ENCODE measurements at places on chromosomes 3 and 15. TPM values are rescaled to one million over a fixed set of nuclear protein-coding genes. Genes with fewer than 3 reads are reported as not detected.

GRCh38 chr3:73225146-73225855 lies 163.8 kb downstream of the EBLN2 start:
- no peak for DNase-seq

Gene UACA
- 3.3 TPM for total RNA-seq

DNA sequence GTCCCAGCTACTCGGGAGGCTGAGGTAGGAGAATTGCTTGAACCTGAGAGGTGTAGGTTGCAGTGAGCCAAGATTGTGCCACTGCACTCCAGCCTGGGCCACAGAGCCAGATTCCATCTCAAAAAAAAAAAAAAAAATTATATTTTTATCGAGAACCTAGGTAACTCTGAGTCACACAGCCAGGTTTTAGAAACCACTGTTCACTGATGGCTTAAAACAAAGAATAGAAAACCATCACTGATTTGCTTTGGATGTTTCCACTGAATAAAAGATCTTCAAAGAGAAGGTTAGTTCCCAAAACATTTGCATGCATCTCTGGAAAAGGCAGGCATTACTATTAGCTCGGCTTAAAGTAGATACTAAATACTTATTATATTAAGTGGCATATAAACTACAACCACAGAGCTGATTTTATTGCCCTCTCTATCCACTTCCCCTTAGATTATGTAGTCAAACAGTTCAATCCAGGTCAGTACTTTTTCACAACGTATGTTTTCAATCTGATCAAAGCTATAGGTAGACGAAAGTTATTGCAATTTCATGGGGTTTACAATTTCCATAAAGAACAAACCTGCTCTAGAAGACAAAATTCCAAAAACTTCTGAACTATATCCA lies 1.4 kb downstream of the B4GALT4 start:
- DNase-seq, result no peak

Gene PDZRN3
- not detected for total RNA-seq

GRCh38 chr3:95418251-95418650 lies 1355.4 kb downstream of the NSUN3 start:
- no peak for DNase-seq

All from activated CD8-positive, alpha-beta T cell treated with anti-CD3 and anti-CD28 coated beads, Interleukin-2, amount 10 ng/mL, durations not matched to agents 7 days and 5 days (primary cell).